Tibial nerve (tissue), 4 donors: ENCODE measurements at places on chromosomes 3 and 15. TPM values are rescaled to one million over a fixed set of nuclear protein-coding genes. Genes with fewer than 3 reads are reported as not detected.

GRCh38 chr3:53184701-53185100, 23.7 kb downstream of the PRKCD start:
- peaks cover 24% of the 10 kb centered on the region for H3K4me1 ChIP-seq
- no peak overlapping the region for H3K4me3 ChIP-seq
- no peaks in the 10 kb centered on the region for H3K27me3 ChIP-seq

- peaks cover 4% of the 10 kb centered on the region for H3K4me1 ChIP-seq
- H3K27me3 ChIP-seq = no peaks in the 10 kb centered on the region
- H3K36me3 ChIP-seq = peaks cover 22% of the 10 kb centered on the region
- no peak overlapping the region for H3K27ac ChIP-seq
- no peak for DNase-seq
- H3K4me3 ChIP-seq = no peak overlapping the region
Observed at GRCh38 chr3:150741497-150742140, 21.4 kb downstream of the SIAH2 start.

- no peak for DNase-seq
- H3K4me1 ChIP-seq = peaks cover 1% of the 10 kb centered on the region
- H3K4me3 ChIP-seq = no peak overlapping the region
- no peak overlapping the region for H3K27ac ChIP-seq
Observed at GRCh38 chr3:45218578-45219390, 7.3 kb downstream of the TMEM158 start.

DNA sequence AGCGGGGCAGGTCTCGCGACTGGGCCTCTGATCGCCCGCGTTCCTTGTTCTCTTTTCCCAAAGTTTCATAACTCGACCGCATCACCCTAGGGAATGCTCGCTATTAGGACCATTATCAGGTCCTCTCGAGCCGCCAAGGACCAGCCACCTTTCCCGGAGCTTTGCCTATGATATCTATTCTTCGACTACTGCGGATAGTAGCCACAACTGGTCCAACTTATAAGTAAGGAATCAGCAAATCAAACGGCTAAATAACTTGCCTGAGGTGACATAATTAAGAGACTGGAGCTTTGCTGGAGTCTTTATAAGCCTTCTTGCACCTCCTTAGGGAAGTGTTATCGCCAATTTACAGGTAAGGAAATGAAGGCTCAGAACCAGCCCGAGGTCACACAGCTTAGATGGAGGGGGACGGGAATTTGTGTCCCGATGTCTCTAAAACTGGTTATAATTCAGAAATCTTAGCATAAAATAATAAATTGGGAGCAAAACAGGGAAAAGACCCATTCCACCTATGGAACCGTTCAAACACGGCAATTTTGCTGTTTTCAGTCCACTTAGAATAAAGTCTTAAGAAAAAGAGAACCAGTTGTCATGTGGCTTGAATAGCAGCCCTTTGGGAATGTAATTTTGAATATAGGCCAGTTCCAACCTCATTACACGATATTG, 479 bp upstream of the PLD1 start:
- H3K36me3 ChIP-seq = no peaks in the 10 kb centered on the region
- no peaks in the 10 kb centered on the region for H3K4me1 ChIP-seq
- peak overlapping the region; percentile 83 for H3K27ac ChIP-seq
- peak overlapping the region; percentile 79 for H3K4me3 ChIP-seq
- DNase-seq = peak; percentile 71

Gene ZBTB20
- 82.3 TPM for total RNA-seq

Gene GOLGA8O
- total RNA-seq = not detected

GRCh38 chr3:149744151-149744550, 8.1 kb downstream of the COMMD2 start:
- H3K4me1 ChIP-seq = peaks cover 8% of the 10 kb centered on the region
- no peak overlapping the region for H3K27ac ChIP-seq
- no peaks in the 10 kb centered on the region for H3K36me3 ChIP-seq
- no peaks in the 10 kb centered on the region for H3K27me3 ChIP-seq

DNA sequence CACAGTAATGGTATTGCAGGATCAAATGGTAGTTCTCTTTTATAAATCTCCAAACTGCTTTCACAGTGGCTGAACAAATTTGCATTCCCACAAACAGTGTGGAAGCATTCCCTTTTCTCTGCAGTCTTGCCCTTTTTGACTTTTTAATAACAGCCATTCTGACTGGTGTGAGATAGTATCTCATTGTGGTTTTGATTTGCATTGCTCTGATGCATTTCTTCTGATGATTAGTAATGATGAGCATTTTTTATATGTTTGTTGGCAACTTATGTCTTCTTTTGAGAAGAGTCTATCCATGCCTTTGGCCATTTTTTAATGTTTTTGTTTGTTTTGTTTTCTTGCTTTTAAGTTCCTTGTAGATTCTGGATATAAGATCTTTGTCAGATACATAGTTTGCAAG, 316.1 kb upstream of the TMCO5A start:
- H3K27me3 ChIP-seq = no peaks in the 10 kb centered on the region
- no peak overlapping the region for H3K4me3 ChIP-seq
- no peak for DNase-seq
- no peaks in the 10 kb centered on the region for H3K36me3 ChIP-seq
- H3K27ac ChIP-seq = no peak overlapping the region
- no peaks in the 10 kb centered on the region for H3K4me1 ChIP-seq

DNA sequence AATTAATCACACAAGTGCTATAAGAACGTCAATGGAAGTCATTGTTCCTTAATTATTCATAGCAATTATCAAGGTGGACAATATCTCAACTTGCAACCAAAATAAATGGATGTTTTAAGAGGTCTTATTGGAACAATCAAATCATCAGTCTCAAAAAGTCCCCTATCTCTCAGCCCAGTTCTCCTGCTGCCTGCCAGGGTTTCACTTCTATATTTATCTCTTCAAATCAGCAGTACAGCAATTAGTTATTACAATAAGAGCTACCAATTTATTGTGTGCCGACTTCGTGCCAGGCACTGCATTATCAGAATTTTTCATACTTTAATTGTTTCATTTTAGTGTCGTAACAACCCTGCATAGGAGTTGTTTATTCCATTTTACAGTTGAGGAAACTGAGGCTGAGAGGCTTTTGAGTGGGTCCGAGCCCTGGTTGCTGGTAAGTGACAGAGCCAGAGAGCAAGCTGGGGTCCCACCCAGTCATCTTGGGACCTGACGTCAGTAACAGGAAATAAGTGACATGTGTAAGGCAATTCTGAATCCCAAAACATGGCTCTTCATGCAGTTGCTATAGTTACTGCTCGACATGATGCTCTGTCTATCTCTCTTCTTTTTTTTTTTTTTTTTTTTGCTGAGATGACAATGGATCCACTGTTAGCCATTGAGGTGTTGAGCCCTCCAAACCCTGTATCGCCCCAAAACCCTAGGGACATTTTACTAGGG, 8.8 kb upstream of the KCTD6 start:
- DNase-seq = no peak
- no peaks in the 10 kb centered on the region for H3K27me3 ChIP-seq
- no peak overlapping the region for H3K4me3 ChIP-seq

- no peaks in the 10 kb centered on the region for H3K27me3 ChIP-seq
- H3K36me3 ChIP-seq = no peaks in the 10 kb centered on the region
- no peak overlapping the region for H3K4me3 ChIP-seq
- no peak overlapping the region for H3K27ac ChIP-seq
- no peaks in the 10 kb centered on the region for H3K4me1 ChIP-seq
Observed at GRCh38 chr3:28826840-28827239, 454.0 kb upstream of the RBMS3 start.

- H3K4me3 ChIP-seq = no peak overlapping the region
- no peaks in the 10 kb centered on the region for H3K4me1 ChIP-seq
- no peaks in the 10 kb centered on the region for H3K36me3 ChIP-seq
- no peaks in the 10 kb centered on the region for H3K27me3 ChIP-seq
Observed at GRCh38 chr3:110504901-110505300, 566.7 kb upstream of the NECTIN3 start.

Gene CCDC54
- total RNA-seq = not detected

- H3K27me3 ChIP-seq = no peaks in the 10 kb centered on the region
- no peak for DNase-seq
- H3K36me3 ChIP-seq = peaks cover 27% of the 10 kb centered on the region
- H3K4me1 ChIP-seq = no peaks in the 10 kb centered on the region
- no peak overlapping the region for H3K27ac ChIP-seq
- no peak overlapping the region for H3K4me3 ChIP-seq
Observed at GRCh38 chr3:139639662-139640061, 38.1 kb downstream of the NMNAT3 start.

DNA sequence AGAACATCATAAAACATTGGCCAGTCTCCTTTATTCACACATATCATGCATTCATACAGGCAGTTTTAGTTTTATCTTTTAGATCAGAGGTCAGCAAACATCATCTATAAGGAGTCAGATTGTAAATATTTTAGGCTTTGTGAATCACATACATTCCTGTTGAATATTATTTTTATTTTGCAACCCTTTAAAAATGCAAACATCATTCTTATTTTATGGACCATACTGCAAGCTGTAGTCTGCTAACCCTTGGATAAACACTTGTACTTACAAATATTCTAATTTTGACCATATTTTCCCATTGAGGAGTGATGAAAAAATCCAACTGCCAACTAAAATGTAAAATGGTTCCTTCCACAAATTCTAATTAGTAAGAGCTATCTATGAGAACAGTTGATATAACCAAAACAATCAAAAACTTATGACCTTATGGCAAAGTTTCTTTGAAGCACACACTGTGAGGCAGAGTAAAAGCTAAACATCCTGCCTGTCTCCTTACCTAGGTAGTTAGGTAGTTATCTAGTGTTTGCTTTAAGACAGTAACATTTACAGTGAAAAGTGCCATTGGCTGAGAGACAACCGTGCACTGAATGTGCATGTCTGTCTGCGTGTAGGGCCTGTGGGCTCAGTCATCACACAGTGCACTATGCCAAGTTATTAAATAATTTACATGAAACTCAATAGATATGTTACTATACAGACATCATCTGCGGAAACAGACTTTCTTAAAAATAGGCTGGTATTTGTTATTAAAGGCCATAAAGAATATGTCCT, 57.7 kb downstream of the PIK3R4 start:
- no peak overlapping the region for H3K4me3 ChIP-seq
- no peaks in the 10 kb centered on the region for H3K27me3 ChIP-seq
- no peak for DNase-seq
- no peak overlapping the region for H3K27ac ChIP-seq
- H3K36me3 ChIP-seq = peaks cover 5% of the 10 kb centered on the region

GRCh38 chr3:172018364-172018763, 21.0 kb upstream of the FNDC3B start:
- no peak for DNase-seq
- H3K27ac ChIP-seq = no peak overlapping the region
- H3K4me3 ChIP-seq = no peak overlapping the region
- no peaks in the 10 kb centered on the region for H3K36me3 ChIP-seq

DNA sequence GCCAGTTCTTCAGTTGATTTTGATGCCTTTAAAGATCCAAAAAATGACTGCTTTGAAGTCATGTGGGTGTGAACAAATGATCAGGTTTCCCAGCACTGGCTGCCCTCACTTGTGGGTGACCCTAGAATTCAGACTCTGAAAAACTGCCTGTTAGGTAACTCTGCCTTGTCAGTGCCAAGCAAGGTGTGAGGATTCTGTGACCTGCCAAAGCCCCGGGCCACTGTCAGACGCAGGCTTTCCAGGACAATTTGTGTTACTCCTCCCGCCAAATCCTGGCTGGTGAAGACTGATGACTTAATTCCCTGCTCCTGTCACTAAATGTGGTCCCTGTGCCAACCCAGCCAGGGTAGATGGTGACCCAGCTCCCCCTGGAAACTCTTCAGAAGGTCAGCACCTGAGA, 99.2 kb upstream of the PSMD6 start:
- H3K4me3 ChIP-seq = no peak overlapping the region
- peaks cover 15% of the 10 kb centered on the region for H3K4me1 ChIP-seq
- no peaks in the 10 kb centered on the region for H3K36me3 ChIP-seq
- no peak for DNase-seq

- H3K27me3 ChIP-seq = no peaks in the 10 kb centered on the region
- H3K4me1 ChIP-seq = peaks cover 19% of the 10 kb centered on the region
- DNase-seq = no peak
- H3K36me3 ChIP-seq = no peaks in the 10 kb centered on the region
Observed at GRCh38 chr15:99433026-99433756, 132.6 kb upstream of the MEF2A start.

GRCh38 chr3:157452097-157452496, 15.4 kb downstream of the PTX3 start:
- H3K36me3 ChIP-seq = no peaks in the 10 kb centered on the region
- no peak overlapping the region for H3K27ac ChIP-seq
- no peaks in the 10 kb centered on the region for H3K4me1 ChIP-seq
- no peak for DNase-seq

Gene KIF7
- 41.1 TPM for total RNA-seq
